Fibroblast of skin of right quadriceps (primary cell): ENCODE measurements at places on chromosomes 12 and 14.

GRCh38 chr12:93144109-93144508 lies 215.0 kb upstream of the EEA1 start:
- DNase-seq = peak; percentile 35

DNA sequence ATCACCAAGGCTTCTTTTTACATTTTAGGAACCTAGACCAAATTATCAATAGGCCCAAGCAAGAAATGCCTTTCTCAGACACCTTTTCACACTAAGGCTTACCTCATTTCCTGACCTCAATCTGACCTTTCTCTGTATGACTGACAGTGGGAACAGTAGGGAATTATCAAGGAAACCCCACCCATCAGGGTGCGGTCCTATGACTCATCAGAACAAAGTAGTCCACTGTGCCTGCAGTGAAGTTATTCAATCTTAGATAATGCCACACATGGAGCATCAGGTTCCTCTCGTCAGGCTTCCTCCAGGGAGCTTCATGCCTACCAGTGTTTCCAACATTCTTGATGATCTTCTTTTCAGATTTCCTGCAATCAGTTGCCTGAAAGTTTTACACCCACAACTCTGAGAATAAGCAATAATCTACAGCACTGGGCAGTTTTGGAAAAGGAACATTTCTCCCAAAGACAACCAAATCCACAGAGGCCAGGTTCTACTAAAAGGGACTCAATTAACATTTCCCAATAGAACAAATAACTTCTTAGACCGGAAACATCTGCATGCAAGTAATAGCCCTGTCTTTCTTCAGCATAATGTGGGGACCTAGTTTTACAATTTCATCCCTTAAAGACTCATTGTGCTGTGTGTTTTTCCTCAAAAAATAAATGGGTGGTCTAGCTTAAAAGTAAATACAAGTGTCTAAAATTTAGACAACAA lies 35.9 kb upstream of the TMTC2 start:
- no peak for DNase-seq

DNA sequence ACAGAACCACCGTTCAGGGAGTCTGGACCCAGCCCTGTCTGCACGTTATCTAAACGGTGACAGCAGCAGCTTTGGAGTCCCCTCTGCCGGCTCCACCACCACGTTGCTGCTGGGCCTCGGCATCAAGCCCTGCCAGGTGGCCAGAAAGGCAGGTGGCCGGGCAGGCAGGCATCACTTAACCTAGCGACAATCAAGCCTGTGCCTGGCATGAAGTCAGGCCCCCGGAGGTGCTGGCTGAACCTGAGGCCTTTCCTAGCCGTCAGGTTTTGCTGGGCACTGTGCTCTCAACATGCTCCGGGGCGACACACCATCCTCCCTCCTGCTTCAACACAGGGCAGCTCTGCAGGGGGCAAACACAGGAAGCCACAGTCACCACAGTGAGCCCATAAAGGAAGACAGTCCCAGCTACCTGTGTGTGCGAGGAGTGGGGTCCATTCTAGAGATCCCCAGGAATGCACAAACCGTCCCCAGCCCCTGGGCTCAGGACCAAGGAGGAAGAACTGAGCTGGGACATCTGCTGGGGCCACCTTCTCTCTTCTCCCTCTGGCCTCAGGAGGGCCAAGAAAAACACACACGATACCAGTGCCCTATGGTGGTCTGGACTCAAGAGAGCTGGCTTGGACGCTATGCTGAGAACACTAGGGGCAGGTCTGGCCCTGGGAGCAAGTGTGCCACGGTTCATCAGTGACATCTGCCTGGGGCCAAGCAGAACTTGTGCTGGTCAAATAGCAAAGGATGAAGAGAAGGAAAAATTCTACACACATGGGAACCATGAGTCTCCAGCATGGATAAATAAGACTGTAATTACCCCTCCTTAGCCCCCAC lies 44.7 kb downstream of the CCDC88C start:
- no peak for DNase-seq

DNA sequence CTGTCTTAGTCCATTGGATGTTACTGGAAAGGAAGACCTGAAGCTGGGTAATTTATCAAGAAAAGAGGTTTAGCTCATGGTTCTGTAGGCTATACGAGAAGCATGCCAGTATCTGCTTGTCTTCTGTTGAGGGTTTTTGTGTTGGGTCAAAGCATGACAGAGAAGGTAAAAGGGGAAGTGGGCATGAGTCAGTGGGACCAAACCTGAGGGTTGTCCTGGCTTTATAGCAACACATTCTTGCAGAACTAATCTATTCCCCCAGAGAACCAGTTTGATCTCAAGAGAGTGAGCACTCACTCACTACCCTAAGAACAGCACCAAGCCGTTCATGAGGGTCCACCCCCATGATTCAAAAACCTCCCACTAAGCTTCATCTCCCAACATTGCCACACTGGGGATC lies 19.0 kb upstream of the KRAS start:
- no peak for DNase-seq

DNA sequence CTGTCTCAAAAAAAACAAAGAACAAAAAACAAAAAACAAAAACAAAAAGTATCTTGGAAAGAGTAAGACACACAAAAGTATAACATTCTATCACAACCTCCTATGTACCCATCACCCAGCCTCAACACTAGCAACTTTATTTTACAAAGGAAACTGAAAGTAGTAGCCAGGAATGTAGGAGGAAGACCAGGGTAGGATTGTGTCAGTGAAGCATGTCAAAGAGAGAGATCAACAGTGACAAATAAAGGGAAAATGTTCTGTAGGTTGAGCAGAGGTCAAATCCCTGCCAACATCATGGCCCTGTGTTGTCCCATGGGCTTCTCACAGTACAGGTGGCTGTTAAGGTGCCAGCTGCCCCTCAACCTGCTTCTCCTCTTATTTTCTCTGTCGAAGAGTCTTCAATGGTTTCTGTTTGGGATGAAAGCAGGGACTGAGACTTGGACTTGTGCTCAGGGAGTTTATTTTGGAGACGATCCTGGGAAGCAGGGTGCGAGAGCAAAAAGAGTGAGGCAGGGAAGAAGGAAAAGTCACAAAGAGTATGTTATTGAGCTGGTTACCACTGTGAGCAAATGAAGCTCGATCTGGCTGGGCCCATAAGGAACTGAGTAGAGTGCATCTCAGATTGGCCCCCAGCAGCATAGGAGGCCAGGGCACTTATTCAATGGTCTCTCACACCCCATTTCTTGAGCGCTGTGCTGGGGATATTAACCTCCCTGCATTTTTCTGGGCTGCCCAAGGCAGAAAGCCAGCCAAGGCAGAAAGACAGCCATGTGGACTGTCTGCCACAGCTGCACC lies 29.4 kb upstream of the CTDSP2 start:
- DNase-seq = no peak

DNA sequence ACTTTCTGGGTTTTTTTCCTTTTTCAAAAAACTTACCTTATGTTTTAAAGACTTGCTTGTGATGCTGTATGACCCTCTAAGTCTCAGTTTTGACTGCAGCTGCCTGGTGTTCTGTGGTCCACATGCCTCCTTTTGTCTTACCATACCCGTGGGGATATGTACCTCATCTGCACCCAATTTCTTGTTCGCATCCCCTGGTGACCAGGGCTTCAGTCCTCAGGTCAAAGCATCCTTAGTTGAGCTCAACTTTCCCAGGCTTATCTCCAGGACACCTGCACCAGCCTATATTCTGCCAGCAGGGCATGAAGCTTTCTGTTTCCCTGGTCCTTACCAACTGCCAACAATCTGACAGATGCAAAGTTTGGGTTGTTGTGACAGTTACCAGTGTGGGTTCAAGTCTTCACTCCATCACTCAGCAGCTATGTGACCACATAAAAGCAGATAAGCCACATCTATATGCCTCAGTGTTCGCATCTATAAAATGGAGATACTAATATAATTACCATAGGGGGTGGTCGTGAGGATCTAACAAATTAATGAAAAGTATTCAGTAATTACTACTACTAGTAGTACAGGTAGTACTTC lies 94.0 kb downstream of the NTF3 start:
- no peak for DNase-seq
